Right renal cortex interstitium (tissue), 3 donors: ENCODE measurements at places on chromosomes 6 and 20. TPM values are rescaled to one million over a fixed set of nuclear protein-coding genes. Genes with fewer than 3 reads are reported as not detected.

TFAP2A gene
- polyA plus RNA-seq: 27.9 TPM

GRCh38 chr6:34901930-34902329 lies 12.9 kb downstream of the ANKS1A start:
- no peak for DNase-seq

HLA-DQB1 gene
- polyA plus RNA-seq: 4.3 TPM

DNA sequence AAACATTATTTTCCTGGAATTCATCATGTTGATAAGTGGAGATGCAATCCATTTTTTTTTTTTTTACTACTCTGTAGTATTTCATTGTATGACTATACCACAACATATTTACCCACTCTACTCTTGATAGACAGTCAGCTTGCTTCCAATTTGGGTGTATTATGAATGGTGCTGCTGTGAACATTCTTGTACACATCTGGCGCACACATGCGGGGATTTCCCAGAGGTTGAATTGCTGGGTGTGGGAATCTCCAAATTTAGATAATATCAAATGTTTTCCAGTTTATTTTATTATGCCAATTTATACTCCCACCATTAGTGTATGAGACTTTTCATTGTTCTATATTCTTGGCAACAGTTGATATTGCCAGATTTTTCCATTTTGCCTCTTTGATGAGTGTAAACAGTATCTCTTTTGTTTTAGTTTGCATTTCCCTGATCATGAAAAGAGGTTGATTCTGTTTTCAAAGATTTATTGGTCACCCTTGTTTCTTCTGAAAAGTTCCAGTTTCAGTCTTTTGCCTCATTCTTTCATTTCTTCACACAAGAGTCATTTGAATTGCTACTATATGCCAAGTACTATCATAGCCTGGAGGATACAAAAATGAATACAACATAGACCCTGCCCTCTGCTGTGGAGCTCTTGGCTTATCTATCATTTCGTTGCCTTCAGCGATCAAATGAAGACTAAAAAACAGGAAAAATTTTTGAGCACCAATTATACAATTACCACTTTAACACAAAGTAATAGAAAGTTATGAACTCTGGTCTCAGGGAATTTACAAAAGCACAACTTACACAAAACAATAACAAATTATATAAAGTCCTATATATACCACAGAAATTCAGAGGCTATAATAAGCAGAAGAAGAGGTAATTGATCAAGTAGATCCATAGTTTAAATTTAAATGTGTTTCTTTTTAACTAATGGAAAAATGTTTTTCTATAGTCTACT lies 17.1 kb upstream of the NCOA7 start:
- no peak for DNase-seq

MPC1 gene
- 73.7 TPM for polyA plus RNA-seq

GRCh38 chr6:148578837-148579565 lies 167.8 kb upstream of the UST start:
- DNase-seq: no peak

PTK6 gene
- 0.61 TPM for polyA plus RNA-seq

DNA sequence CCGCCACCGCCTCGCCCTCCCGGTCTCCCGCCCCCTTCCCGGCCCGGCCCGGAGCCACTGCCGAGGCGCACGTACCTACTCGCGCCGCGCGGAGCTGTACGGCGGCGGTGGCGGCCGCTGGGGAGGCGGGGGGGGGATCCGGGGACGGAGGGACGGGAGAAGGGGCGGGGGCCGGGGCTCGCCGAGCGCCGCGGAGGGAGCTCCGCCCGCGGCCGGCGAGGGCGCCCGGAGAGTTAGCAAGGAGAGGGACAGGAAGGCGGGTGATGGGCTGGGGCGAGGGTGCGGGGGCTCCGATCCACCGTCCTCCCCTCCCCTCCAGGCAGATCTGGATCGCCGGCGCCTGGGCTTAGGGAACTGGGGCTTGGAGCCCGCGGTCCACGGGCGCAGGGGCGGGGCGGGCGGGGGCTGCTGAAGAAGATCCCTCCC lies 548 bp upstream of the TMEM74B start:
- DNase-seq: no peak

GRCh38 chr6:142802124-142802523 lies 142.9 kb downstream of the HIVEP2 start:
- no peak for DNase-seq

C6orf15 gene
- not detected for polyA plus RNA-seq

TINAG gene
- polyA plus RNA-seq: 39.8 TPM

DNA sequence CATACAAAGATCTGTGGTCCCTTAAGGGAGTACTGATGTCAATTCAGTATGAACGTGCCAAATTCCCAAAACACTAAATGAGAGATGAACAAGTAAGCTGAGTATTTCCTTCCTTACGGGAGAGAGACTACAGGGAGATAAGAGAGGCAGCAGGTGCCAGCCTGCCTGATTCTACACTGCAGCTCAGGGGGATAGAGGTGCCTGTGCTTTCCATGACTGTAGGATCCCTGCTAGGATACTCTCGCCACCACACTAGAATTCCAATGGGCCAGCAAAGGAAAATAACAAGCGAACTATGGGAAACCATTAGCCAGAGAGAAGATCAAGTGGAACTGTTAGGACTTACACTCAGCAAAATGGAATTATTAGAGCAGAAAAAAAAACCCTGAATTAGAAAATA lies 198.5 kb upstream of the BTBD3 start:
- no peak for DNase-seq

DNA sequence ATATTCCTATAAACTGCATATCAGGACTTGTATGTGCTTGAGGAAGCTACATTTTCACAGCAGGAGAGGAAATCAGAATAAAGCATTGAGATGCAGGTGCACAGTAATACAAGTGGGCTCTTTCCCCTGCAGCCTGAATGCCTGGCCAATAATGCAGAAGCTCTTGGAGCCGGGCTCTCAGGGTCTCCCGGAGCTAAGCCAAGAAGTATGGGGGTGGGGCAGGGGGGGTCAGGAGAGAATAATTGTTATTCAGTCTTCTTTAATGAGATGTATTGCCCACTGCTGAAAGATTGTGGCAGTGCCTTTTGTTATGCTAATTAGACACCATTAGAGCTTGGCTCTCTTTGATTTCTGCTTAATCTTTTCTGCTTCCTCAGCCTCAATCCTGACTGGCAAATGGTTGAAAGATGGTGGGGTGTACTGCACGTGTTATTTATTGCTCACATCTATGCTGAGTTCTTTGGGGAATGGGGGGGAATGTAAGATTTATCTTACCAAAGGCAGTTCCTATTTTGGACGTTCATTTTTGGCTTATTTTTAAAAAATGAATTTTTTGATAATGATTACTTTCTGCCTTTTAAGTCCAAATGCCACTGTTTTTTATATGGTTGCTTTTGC lies 407.6 kb upstream of the SOX4 start:
- no peak for DNase-seq

GRCh38 chr6:118918329-118918725 lies 16.6 kb downstream of the MCM9 start:
- DNase-seq: no peak

NKX2-4 gene
- not detected for polyA plus RNA-seq

DNA sequence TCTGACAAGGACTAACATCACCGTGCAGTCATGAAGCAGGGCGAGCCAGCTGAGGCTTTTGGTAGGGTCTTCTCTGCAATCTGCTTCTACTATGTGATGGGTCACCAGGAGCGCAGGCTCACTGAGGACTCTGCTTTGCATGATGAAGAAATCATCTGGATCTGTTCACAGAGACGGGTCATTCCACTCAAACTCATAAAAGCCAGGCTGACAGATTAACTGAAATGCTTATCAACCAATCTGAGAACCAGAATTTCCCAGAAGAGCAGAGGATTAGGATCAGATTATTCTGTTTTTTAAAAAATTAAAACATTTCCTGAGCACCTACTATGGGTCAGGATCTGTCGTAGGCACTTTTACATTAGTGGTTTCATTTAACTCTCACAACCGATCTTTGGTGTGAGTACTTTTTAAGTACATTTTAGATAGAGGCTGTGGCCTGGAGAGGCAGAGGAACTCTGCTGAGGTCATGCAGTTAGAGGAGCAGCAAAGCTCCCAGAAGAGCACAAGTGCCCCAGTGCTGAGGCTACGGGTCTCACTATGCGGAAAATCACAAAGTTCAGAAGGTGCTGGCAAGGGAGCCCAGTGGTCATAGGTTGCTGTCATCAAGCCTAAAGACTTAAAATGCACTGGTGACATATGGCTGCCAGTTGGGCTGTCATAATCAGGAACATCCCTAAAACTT lies 109.1 kb downstream of the BACH2 start:
- DNase-seq: no peak

- no peak for DNase-seq
Measured at GRCh38 chr6:38220069-38220723, 400.7 kb downstream of the ZFAND3 start.

DNA sequence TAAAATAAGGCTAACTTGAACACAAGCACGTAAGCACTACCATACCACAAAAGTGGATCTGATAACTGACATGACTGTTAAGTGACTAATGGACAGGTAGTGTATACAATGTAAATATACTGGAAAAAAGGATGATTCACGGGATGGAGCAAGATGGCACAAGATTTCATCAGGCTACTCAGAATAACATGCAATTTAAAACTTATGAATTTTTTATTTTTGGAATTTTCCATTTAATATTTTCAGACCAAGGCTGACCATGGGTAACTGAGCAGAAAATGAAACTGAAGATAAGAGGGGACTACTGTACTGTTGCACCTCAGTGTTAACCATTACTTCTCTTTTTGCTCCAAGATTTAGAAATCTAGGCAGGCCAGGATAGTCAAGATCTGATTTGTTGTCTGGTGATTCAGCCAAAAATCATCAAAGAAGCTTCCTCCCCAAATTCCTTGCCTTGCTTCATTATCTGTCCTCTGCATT lies 45.4 kb downstream of the TPBG start:
- DNase-seq: no peak

DNA sequence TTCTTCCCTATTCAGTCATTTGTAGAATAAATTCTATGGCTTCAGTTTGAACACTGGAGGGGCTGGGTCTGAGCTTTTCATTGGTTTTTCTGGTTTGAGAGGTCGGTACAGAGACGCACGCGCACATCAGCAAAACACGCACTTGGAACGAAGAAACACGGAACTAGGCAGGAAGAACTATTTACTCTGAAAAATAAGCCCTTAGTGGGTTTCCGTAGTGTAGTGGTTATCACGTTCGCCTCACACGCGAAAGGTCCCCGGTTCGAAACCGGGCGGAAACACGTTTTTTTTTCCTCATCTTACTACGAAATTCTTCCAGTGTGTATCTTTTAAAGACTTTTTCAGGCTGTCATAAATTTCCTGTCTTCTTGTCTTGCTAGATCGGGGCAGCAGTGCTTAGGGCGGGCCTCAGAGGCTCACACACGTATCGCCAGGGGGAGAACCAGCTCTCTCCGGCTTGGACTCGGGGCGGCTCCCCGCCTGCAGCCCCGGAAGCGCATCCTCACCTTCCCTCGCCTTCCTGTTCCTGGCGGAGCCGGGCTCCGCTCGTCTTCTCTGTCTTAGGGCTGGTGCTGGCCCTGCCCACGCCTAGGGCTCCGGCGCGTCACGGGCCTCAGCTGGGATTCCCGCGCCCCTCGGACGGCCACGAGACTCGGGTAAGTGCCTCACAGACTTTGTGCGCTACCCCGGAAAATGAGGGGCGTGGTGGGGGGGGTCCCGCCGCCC lies at the start of gene HMGN4:
TSS of gene HMGN4 (plus strand) at position 521 of the 726 bp plus-strand sequence. CDS start 6,841 bp downstream, outside the sequence.
- DNase-seq: peak; percentile 88

DNA sequence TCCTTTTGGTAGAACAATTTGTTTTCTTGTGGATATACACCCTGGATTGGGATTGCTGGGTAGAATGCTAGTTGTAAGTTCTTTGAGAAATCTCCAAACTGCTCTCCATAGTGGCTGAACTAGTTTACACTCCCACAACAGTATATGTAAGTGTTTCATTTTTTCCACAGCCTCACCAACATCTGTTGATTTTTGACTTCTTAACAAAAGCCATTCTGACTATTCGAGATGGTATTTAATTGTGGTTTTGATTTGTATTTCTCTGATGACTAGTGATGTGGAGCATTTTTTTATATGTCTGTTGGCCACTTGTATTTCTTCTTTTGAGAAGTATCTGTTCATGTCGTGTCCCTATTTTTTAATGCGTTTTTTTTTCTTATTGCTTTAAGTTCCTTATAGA lies 444.1 kb downstream of the CBLN4 start:
- DNase-seq: no peak

DNA sequence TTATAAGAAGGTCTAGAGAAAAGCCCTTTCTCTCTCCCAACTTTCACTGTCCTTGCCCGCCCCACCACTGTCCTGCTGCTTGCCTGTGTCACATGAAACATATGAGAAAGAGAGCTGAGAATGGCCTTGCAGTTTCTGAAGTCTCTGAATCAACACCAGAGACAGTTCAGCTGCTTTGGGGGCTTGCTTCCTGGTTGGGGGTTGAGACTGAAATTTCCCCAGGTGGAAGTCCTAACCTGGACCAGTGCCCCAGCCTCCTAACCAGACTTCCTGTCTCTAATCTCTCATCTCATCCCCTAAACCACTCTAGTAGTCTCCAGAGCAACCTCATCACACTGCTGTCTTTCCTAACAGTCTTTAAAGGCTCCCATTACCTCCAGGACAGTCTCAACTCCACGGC lies 10.7 kb downstream of the TRAM2 start:
- DNase-seq: no peak

DNA sequence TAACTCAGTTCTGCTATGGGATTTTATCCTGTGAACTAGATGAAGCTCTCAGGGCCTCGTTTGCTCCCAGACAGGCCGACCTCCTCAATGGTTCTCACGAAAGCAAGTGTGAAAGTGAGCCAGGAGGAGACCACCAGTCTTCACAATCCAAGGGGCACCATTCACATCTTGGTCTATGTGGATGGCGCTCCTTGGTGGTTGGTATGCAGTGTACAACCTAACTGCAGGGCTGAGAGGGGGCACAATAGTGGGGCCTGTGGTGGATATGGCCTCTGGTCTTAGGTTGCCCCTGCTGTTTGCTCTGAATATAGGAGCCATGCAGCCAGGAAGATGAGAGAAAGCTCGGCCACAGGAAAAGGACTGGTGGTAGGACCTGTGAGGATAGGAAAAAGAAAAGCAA lies 24.7 kb downstream of the TRIM26 start:
- DNase-seq: no peak

DNA sequence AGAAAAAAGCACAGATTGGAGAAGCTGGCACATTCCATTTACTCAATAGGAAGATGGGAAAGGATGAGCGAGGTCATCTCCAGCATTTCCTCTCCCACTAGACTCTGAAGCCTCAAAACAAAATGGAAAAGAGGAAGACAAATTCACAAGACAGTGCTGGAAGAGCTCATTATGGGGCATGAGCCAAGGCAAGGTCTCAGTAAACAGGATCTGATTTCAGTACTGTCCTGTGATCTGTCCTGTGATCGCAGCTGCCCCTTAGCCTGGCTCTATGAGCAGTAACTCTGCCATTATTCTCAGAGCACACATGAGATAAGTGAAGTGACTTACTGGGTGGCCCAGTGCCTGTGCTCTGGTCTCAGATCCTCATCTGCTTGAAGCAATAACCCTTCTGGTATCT lies 68.1 kb upstream of the SLC4A11 start:
- no peak for DNase-seq
